Esophagus squamous epithelium (tissue), 5 donors: ENCODE measurements at places on chromosomes 6 and 20. TPM values are rescaled to one million over a fixed set of nuclear protein-coding genes. Genes with fewer than 3 reads are reported as not detected.
A peak's percentile ranks its signal among the peaks of the same experiment; 100 is the strongest.

GRCh38 chr20:11001764-11002540, 328.2 kb upstream of the JAG1 start:
- H3K4me3 ChIP-seq = no peak overlapping the region
- H3K4me1 ChIP-seq = peaks cover 17% of the 10 kb centered on the region
- no peaks in the 10 kb centered on the region for H3K27me3 ChIP-seq
- H3K36me3 ChIP-seq = no peaks in the 10 kb centered on the region
- H3K27ac ChIP-seq = peak overlapping the region; percentile 45

DNA sequence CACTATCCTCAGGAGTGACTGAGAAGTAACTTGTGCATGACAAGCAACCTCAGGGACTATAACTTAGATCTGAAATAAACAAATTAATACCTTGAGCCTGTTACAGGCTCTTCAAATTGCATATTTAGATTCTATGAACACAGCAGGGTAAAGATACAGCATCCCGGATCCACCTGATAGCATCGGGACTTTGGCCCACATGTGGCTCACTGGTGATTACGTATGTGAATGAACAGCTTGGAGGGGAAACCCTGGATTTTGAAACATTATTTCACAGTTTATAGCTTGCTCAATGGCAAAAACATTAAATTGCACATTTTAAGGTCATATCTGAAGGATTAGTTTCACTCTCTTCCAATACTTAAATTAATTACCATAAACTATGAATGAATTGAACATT, 133.2 kb downstream of the KHDRBS2 start:
- no peaks in the 10 kb centered on the region for H3K4me1 ChIP-seq
- no peaks in the 10 kb centered on the region for H3K27me3 ChIP-seq
- H3K4me3 ChIP-seq = no peak overlapping the region
- no peak for DNase-seq

Gene AGER
- 0.59 TPM for total RNA-seq

- peak overlapping the region; percentile 90 for H3K27ac ChIP-seq
- DNase-seq = no peak
- H3K4me1 ChIP-seq = peaks cover 12% of the 10 kb centered on the region
- H3K27me3 ChIP-seq = peaks cover 46% of the 10 kb centered on the region
- peak overlapping the region; percentile 34 for H3K4me3 ChIP-seq
Observed at GRCh38 chr6:31493875-31494694, 3.9 kb upstream of the MICB start.

- H3K27me3 ChIP-seq = no peaks in the 10 kb centered on the region
- H3K27ac ChIP-seq = no peak overlapping the region
- no peak overlapping the region for H3K4me3 ChIP-seq
- H3K36me3 ChIP-seq = peaks cover 3% of the 10 kb centered on the region
- DNase-seq = no peak
Observed at GRCh38 chr6:56618050-56618449, 24.6 kb downstream of the DST start.

- no peak overlapping the region for H3K4me3 ChIP-seq
- no peak for DNase-seq
- no peaks in the 10 kb centered on the region for H3K27me3 ChIP-seq
- H3K27ac ChIP-seq = no peak overlapping the region
- peaks cover 5% of the 10 kb centered on the region for H3K4me1 ChIP-seq
Observed at GRCh38 chr20:63267691-63268090, 4.9 kb upstream of the ARFGAP1 start.

DNA sequence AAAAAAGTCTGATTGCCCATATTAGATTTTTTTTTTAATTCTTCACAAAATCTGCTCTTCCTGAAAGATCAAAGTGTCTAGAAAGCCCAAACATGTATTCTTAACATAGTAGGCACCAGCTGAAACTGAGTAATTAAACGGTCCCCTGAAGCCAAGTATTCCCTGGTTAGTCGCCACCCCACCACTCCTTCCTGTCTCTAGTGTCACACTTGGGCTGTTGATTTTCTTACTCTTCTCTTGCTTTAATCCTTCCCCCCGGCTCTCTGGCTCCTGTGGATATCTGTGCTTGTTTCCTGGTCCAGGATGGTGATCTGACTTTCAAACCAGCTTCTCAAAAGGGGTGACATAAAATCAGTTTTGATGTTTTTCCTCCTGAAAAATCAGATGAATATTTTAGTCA, 162.9 kb downstream of the QKI start:
- no peak for DNase-seq
- H3K36me3 ChIP-seq = peaks cover 32% of the 10 kb centered on the region
- H3K27ac ChIP-seq = no peak overlapping the region

GRCh38 chr20:4090756-4091489, 75.6 kb upstream of the RNF24 start:
- no peak overlapping the region for H3K4me3 ChIP-seq
- H3K27ac ChIP-seq = no peak overlapping the region

Gene OR2J3
- not detected for total RNA-seq

DNA sequence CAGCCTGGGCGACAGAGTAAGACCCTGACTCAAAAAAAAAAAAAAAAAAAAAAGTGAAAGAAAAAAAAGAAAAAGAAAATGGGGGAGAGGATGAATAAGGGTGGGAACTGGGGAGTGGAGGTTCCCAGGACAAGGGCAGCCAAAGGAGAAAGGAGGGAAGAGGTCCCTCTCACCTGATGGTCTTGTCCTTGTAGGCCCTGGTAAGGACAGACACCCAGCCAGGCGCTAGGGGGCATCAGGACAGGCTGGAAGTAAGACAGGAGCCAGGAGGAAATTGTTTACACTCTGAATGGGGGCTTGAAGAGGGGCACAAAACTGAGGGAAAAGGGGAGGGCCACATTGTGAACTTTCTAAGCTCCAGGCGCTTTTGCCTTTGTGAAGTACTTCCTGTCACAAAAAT, 2.3 kb upstream of the ALDH5A1 start:
- H3K27ac ChIP-seq = no peak overlapping the region
- H3K27me3 ChIP-seq = no peaks in the 10 kb centered on the region
- no peaks in the 10 kb centered on the region for H3K36me3 ChIP-seq
- H3K4me1 ChIP-seq = peaks cover 6% of the 10 kb centered on the region

GRCh38 chr6:43963203-43963602, 164.0 kb downstream of the MRPL14 start:
- no peak for DNase-seq
- no peaks in the 10 kb centered on the region for H3K4me1 ChIP-seq
- H3K36me3 ChIP-seq = no peaks in the 10 kb centered on the region
- H3K4me3 ChIP-seq = no peak overlapping the region

GRCh38 chr6:116316772-116317467, 37.2 kb upstream of the TSPYL1 start:
- H3K27me3 ChIP-seq = no peaks in the 10 kb centered on the region
- no peak for DNase-seq
- no peaks in the 10 kb centered on the region for H3K4me1 ChIP-seq
- H3K27ac ChIP-seq = no peak overlapping the region

GRCh38 chr6:117976030-117976651, 69.1 kb downstream of the SLC35F1 start:
- no peak overlapping the region for H3K27ac ChIP-seq
- no peaks in the 10 kb centered on the region for H3K36me3 ChIP-seq
- H3K27me3 ChIP-seq = no peaks in the 10 kb centered on the region
- no peak for DNase-seq
- H3K4me3 ChIP-seq = no peak overlapping the region

DNA sequence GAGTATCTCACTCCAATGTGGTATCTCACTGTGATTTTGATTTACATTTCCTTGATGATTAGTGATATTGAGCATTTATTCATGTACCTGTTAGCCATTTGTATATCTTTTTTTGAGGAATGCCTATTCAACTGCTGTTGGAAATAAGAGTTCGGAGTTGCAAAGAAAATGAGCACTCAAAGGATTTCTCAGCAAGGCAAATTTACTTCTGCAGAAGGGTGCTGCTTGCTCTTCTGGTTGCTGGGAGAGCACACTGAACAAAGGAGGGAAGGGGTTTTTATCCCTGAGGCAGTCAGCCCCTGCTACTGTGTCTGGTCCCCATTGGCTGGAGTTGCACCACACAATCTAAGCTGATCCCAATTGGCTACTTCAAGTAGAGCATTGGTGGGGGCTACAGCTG, 822.4 kb upstream of the ADGRB3 start:
- no peak overlapping the region for H3K4me3 ChIP-seq
- no peaks in the 10 kb centered on the region for H3K4me1 ChIP-seq
- no peak for DNase-seq
- H3K36me3 ChIP-seq = no peaks in the 10 kb centered on the region

Gene MYBL2
- total RNA-seq = 3.1 TPM

DNA sequence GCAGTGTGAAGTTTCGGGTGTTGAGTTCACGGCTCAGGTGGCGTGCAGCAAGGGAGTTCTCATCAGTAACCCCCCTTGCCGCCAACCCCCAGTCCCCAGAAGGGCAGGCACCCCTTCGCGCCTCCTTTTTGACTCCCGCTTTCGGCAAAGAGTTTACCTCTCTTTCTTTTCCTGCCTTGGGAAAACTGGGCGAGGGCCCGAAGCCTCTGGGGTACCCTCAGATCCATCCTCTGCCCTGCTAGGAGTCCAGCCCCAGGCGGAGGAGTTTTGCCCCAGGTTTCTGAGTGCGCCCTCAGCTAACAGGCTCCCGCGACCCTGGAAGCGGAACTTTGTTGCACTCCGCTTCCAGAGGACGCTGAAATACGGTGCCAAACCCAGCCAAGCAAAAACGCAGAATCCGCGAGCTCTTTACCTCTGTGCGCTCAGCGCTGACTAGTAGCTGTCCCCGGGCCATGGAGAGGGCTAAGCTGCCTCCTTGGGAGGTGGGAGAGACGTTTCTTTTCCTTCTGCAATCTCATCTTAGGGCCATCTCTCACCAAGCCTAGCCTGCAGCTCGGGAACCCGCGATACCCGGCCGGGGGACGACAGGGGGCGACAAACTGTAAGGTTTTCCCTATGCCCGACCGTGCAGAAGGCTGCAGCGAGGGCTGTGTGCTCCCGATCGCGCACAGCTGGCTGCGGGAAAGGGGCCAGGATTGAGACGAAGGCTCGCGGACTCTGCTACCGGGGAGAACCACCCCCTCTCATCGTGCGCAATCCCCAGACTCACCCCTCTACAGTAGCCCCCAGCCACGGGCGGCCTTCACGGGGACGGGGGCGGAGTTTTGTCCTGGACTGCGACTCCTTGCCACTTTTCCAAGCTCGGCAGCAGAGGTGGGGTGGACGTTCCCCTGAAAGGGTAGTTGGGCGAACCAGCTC, 2.7 kb upstream of the PAX1 start:
- no peak overlapping the region for H3K4me3 ChIP-seq
- no peak for DNase-seq

Gene TBP
- total RNA-seq = 15.8 TPM

GRCh38 chr6:31579546-31580437, 2.4 kb downstream of the LTB start:
- H3K4me3 ChIP-seq = peak overlapping the region; percentile 84
- no peaks in the 10 kb centered on the region for H3K36me3 ChIP-seq
- peaks cover 37% of the 10 kb centered on the region for H3K4me1 ChIP-seq
- H3K27me3 ChIP-seq = peaks cover 9% of the 10 kb centered on the region
- no peak for DNase-seq
- H3K27ac ChIP-seq = peak overlapping the region; percentile 87

Gene DDX43
- total RNA-seq = not detected

- no peak for DNase-seq
- H3K4me1 ChIP-seq = no peaks in the 10 kb centered on the region
- H3K27ac ChIP-seq = no peak overlapping the region
- peaks cover 8% of the 10 kb centered on the region for H3K36me3 ChIP-seq
- no peak overlapping the region for H3K4me3 ChIP-seq
- H3K27me3 ChIP-seq = no peaks in the 10 kb centered on the region
Observed at GRCh38 chr20:56483970-56484369, 15.5 kb downstream of the RTF2 start.

Gene MAK
- total RNA-seq = not detected

DNA sequence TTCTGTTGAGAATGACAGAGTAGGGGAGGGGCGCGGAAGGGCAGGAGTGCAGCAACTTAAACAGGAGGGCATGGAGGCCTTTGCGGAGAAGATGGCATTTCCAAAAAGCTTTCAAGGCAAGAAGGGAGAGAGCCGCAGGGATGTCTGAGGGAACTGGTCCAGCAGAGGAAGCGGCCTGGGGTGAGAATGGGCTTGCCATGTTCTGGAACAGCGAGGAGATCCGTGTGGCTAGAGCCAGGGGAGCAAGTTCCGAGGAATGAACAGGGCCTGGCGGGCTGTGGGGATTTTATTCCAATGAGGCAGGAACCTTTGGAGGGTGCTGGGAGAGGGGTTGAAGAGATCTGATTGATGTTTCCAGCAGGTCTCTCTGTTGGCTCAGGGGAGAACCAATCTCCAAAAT, 86.1 kb downstream of the PREX1 start:
- no peak for DNase-seq
- H3K27ac ChIP-seq = no peak overlapping the region
- H3K27me3 ChIP-seq = no peaks in the 10 kb centered on the region
- peaks cover 24% of the 10 kb centered on the region for H3K4me1 ChIP-seq
- no peak overlapping the region for H3K4me3 ChIP-seq

- H3K27ac ChIP-seq = no peak overlapping the region
- H3K36me3 ChIP-seq = no peaks in the 10 kb centered on the region
- no peak for DNase-seq
- no peaks in the 10 kb centered on the region for H3K27me3 ChIP-seq
Observed at GRCh38 chr6:18861204-18861603, 474.1 kb downstream of the RNF144B start.

Gene RAMACL
- total RNA-seq = 2.7 TPM

Gene SOX4
- 4.8 TPM for total RNA-seq

- no peaks in the 10 kb centered on the region for H3K4me1 ChIP-seq
- no peak for DNase-seq
- H3K27me3 ChIP-seq = no peaks in the 10 kb centered on the region
- H3K36me3 ChIP-seq = no peaks in the 10 kb centered on the region
- no peak overlapping the region for H3K4me3 ChIP-seq
Observed at GRCh38 chr20:42366626-42367025, 748.4 kb upstream of the CHD6 start.

DNA sequence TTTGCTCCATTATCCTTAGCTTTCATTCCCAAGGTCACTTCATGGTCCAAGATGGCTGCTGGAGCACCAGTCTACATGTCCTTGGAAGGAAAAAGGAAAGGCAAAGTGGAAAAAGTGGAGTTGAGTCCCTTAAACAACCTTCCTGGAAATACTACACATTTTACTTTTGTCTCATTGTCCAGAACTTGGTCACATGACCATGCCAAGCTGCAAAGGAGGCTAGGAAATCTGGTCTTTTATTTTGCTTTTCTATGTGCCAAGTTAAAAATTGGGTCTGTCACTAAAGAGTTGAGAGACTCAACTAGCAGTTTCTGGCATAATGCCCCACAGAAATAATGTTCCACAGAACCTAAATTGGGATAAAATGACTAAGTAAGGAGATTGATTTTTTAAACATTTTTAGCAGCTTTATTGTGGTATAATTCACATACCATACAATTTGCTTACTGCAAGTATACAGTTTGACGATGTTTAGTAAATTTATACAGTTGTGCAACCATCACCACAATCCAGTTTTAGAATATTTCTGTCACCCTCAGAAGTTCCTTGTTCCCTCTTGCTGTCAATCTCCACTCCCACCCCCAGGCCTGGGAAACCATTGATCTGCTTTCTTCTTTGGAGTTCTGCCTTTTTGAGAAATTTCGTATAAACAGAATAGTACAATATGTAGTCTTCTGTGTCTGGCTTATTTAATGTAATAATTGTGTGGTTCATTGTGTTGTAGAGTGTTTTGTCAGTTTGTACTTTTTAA, 5.6 kb upstream of the CHD6 start:
- no peaks in the 10 kb centered on the region for H3K27me3 ChIP-seq
- no peaks in the 10 kb centered on the region for H3K4me1 ChIP-seq
- H3K27ac ChIP-seq = no peak overlapping the region
- DNase-seq = no peak
- no peaks in the 10 kb centered on the region for H3K36me3 ChIP-seq

Gene SH3BGRL2
- total RNA-seq = 34.2 TPM

Gene TBX18
- 0.15 TPM for total RNA-seq

Gene NKX2-2
- total RNA-seq = not detected

Gene NQO2
- total RNA-seq = 25.8 TPM

- no peaks in the 10 kb centered on the region for H3K36me3 ChIP-seq
- no peaks in the 10 kb centered on the region for H3K27me3 ChIP-seq
- DNase-seq = no peak
- H3K27ac ChIP-seq = peak overlapping the region; percentile 21
- peaks cover 66% of the 10 kb centered on the region for H3K4me1 ChIP-seq
Observed at GRCh38 chr6:7502743-7503142, 38.7 kb upstream of the DSP start.

Gene DEFB128
- not detected for total RNA-seq

Gene B3GAT2
- 0.21 TPM for total RNA-seq
